HT1080 (cell line): ENCODE measurements at places on chromosomes 5 and 9.

- peak; percentile 18 for DNase-seq
Measured at GRCh38 chr9:72996114-72996513, 43.3 kb upstream of the ALDH1A1 start.

GRCh38 chr5:31976169-31976568 lies 197.9 kb downstream of the GOLPH3 start:
- no peak for DNase-seq

GRCh38 chr9:617445-618085 lies 223.9 kb upstream of the DMRT1 start:
- DNase-seq, result no peak

DNA sequence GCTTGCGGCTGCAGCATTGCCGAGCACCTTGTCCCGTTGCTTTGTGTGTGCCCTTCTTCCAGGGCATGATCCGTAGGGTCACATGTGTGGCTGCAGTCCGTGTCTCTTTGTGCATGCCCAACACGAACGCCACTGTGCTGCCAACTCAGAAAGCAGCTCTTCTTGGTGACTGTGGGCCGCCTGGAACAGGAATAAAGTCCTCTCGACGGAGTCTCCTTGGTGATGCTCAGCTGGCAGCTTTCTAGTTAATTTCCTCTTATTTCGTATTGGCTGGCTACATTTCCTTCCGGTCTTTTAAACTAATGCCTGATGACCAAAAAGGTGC lies 5.8 kb downstream of the EXOC3 start:
- DNase-seq, result no peak

- no peak for DNase-seq
Measured at GRCh38 chr5:59361454-59361853, 532.1 kb downstream of the PDE4D start.

DNA sequence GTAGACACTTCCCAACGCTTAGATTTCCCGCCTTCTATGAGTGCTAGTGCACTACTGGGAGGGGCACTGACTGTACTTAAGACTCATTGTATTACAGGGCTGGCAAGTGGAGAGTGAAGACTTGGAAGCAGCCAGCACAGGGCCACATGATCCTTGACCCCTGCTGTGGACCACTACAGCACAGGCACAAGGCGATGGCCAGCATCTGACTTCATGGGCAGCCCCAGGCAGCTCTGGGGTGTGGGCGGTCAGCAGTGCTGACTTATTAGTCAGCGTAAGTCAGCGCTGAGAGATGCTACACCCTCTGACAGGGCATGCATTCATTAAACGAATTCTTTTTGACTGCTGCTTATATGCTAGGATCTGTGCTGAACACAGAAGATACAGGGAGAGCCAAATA lies 9.3 kb downstream of the SLC46A2 start:
- peak; percentile 68 for DNase-seq

- no peak for DNase-seq
Measured at GRCh38 chr5:66620711-66621110, 24.5 kb downstream of the MAST4 start.

GRCh38 chr5:96458176-96458575 lies 25.1 kb upstream of the PCSK1 start:
- DNase-seq, result no peak

GRCh38 chr5:94025788-94026473 lies 284.5 kb upstream of the POU5F2 start:
- no peak for DNase-seq

- no peak for DNase-seq
Measured at GRCh38 chr5:103016167-103016566, 103.8 kb downstream of the GIN1 start.

DNA sequence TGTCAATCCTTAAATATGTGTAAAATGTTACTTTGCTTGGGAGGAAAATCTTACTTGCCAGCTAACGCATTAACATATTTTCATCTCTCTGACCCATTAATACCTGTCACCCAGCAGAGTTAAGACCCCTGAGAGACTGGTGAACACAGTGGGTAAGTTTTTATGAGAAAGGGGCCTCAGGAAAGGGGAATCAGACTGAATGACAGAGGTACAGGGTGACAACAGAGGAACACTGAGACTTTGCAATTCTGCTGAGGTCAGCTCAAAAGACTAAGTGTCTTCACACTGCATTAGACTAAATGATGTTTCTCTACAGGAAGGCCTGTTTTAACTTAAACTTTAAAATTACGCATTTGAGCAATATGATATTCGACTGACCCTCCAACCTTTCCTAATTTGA lies 223.8 kb downstream of the EFNA5 start:
- no peak for DNase-seq

- no peak for DNase-seq
Measured at GRCh38 chr5:74289238-74289637, 351.3 kb downstream of the ENC1 start.

DNA sequence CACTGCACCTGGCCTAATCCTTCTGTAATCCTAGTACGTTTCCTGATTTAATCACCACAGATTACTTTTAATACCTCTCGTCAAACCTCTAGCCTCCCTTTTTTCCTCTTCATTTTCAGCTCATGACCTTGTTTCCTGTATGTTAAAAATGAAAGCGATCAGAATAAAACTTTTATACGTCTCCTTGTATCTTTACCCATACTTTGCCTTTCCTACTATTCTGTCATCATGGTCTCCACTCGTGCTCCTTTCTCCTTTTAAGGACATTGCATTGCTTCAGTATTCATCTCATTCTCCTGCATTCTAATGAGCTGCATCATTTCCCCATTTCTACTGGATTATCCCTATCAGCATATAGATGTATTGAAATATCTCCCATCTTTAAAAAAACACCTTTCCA lies 8.5 kb downstream of the CDC42SE2 start:
- DNase-seq, result no peak

GRCh38 chr9:107705521-107705920 lies 216.0 kb upstream of the KLF4 start:
- no peak for DNase-seq

- peak; percentile 80 for DNase-seq
Measured at GRCh38 chr9:22240619-22241018, 206.0 kb upstream of the DMRTA1 start.

DNA sequence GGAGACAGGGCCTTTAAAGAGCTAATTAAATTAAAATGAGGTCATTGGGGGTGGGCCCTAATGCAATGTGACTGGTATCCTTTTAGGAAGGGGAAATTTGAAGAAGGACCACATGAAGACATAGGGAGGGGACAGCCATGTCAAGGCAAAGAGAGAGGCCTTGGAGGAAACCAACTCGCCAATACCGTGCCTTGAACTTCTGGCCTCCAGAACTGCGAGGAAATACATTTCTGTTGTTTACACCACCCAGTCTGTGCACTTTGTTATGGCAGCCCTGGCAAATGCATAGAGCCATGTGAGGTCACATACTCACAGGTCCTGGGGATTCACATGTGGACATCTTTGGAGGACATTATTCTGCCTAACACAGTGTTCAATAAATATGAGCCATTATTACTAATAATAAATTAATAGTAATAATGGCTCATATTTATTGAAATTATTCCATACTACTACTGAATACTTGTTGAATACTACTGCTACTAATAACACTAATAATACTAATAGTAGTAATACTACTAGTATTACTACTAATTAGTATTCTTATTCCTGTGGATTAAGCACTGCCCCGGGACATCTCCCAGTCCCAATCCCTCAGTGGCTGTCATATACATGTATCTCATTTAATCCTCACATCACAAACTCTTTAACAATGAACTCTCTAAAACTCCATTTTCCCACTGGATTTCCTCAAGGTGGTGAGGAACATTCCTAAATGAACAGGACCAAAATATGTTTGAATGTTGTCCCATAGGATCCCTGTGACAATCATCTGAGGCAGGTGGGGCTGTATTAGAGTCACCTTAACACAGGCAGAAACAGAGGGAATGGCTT lies 8.4 kb downstream of the TRAF1 start:
- no peak for DNase-seq

DNA sequence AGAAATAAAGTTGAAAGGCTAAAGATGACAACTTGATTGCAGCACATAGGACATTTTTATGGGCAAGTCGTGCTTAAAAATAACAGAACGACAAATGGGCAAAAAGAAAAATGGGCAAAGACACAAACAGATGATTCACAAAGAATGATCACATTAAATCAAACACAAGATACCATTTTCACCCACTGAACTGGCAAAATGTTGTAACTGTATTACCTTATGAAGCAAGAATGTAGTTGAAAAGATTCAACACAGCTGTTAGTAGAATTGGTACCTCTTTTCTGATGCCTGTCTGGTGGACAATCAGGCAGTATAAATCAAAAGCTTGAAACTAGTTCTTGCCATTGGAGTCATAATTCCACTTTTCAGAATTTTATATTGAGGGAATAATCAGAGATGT lies 81.0 kb upstream of the PALM2AKAP2 start:
- no peak for DNase-seq

GRCh38 chr9:27673641-27674040 lies 100.4 kb upstream of the C9orf72 start:
- DNase-seq, result no peak

DNA sequence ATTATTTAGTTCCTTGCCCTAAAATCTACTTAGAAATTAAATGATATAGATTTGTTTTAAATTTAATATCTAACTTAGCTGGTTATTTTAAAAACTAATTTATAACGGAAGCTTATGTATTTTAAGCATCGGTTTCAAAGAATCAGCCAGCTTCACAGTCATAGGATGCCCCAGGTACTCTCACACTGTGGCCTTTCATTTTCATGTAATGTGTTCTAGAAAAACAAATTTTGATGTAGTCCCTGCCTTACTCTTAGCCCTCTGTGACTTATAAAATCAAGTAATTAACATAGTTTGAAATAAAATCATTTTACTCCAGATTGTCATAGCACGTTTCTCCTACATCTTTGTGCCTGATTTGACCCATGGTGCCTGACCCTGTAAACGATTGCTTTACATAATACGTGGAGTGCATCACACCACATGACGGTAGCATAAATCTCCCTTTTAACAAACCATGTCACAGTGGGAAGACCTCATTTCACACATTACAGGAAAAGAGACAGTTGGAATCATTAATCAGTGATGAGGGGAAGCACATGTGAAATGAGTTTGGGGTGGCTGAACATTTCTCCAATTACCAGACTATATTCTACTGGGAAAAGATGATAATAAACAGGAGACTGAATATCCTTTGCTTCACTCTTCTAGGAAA lies 731.5 kb upstream of the CDH9 start:
- DNase-seq, result no peak

DNA sequence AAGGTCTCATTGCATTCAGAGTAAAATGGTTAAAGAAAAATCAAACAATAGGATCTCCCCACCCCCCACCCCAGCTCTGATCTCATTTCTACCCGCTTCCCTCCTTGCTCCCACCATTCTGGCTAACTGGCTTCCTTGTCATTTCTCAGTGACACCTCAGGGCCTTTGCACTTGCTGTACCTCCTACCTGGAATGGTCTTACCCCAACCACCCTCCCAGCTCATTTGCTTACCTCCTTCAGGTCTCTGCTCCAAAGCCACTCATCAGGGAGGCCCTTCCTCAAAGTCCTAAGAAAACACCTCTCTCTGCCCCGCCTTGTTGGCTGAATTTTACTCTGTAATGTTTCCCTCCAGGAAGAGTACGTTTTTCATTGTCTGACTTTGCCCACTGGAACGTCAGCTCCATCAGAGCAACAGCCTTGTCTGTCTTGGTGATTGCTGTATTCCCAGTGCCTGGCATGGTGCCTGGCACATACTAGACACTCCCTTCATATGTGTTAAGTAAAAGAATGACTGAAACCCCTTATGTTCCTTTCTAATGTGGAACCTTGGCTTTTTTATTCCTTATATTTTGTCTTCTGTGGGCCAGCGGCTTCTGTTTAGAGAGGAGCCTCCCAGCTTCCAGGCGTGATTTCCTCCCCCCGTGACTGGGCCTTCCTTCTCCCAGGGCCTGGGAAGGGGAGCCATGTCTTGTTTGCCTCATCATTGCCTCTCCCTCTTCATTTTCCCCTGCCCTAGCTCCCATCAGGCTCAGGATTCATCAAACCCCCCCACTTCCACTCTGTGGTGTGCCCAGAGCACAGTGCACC lies 26.9 kb downstream of the NEURL1B start:
- no peak for DNase-seq

- peak; percentile 56 for DNase-seq
Measured at GRCh38 chr9:31140316-31140715, 1244.1 kb upstream of the ACO1 start.

DNA sequence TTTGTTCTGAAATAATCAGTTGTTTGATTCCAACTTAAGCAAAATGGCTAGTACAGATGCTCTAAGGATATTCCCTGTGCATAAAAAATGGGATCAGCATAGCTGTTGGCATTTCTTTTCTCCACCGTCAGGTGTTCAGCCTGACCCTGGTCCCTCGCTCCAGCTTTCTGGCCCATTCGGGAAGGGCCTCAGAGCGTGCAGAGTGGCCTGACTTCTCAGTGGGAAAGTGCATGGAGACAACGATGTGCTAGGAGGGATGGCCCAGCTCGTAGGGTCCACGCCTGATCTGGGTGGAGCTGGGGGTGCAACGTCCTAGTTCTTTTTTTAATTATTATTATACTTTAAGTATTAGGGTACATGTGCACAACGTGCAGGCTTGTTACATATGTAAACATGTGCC lies 319.1 kb upstream of the IRX4 start:
- DNase-seq, result no peak

DNA sequence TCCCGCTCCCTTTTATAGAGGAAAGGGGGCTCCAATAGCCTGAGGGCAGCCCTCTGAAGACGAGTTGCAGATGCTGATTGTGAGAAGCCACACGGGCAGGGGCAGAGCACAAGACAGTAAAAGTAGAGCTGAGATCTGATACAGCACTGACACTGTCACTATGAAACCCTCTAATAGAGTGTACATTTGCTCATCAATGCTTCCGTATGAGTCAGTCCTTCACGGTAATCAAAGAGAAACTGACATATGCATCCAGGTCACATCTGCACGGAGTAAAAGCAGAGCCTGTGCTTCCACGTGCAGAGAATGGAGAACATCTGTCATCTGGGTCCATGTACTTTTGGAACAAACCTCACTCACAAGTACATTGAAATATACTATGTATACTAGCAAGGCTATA lies 60.6 kb upstream of the TMEM215 start:
- DNase-seq, result no peak
